ENCODE measurements at places on chromosomes 3 and 15.

DNA sequence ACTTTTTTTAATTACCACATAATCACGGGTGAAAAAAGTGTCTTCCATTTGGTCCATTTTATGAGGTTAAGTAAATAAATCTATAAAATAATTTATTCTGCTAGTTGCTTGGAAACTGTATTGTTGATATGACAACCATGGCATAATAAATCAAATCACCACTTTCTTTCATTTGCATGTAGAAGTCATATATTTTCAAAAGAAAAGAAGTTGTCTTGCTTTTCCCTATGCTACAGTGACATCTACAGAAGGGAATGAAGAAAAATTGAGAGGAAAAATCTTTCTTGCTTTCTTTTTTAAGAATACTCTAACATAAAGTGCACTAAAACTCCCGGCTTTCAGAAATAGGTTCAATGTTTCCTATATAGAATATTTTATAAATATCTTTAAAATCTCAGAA lies 228.5 kb downstream of the ZBBX start:
- no peak for DNase-seq

GRCh38 chr3:55673764-55674163 lies 186.7 kb upstream of the WNT5A start:
- no peak for DNase-seq

- no peak for DNase-seq
Measured at GRCh38 chr3:189652042-189652441, 20.9 kb downstream of the TP63 start.

DNA sequence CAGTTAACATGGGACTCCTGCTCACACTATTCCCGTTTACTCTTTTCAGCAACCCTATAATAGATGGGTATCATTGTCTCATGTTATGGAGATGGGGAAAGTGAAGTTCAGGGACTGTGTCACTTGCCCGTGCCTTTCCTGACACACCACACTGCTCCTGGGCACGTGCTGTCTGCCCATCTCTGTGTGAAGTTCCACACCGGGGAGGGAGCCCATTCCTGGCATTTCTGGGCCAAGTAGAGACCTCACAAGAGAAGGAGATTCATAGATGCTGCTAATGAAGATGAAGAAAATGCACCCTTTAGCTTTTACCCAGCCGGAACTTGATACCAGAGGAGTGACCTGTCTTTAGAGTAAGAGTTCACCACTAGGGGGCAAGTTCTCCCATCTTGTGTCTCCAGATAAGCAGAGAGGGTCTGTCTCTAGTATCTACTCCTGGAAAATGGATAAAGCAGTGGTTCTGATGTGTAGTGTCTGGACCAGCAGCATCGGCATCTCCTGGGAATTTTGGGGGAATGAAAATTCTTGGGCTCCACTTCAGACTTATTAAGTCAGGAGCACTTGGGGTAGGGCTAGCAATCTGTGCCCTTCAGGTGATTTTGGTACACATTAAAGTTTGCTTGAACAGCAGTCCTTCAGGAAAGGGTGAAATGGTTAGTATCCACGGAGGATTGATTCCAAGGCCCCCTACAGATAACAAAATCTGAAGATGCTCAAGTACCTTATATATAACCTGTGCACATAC lies 2.0 kb upstream of the TOPBP1 start:
- no peak for DNase-seq

- no peak for DNase-seq
Measured at GRCh38 chr3:38620236-38620635, 29.3 kb downstream of the SCN5A start.

DNA sequence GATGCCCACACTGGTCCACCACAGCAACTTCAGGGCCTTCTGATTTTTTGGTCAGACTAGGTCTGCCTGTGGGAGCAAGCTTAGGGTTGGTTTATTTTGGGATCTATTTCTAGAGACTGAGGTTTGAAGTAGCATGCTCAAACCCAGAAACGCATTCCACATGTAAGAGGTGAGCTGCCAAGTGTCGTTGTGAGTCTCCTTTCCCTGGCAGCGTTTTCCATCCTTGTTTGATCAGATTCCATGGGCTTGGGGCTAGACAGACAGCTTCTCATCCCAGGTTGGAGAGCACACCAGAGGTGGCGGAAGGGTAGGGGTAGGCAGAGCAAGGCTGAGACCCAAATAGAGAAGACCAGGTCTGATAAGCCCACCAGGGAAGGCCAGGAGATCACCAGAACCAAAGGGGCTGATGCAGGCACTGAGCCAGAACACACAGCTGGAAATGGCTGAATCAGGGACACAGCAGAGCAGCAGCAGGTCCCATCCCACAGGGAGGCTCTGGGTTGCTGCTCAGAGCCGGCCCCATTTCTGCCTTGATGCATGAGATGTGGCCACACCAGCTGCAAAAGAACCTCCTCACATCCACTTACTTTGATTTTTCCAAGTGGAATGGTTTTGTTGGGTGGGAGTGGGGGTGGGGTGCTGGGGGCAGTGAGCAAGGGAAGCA lies 186.8 kb downstream of the THSD4 start:
- DNase-seq, result no peak

Data from right forelimb (tissue), 1 donor.